ENCODE measurements at places on chromosomes 16 and 17.
A peak's percentile ranks its signal among the peaks of the same experiment; 100 is the strongest.

DNA sequence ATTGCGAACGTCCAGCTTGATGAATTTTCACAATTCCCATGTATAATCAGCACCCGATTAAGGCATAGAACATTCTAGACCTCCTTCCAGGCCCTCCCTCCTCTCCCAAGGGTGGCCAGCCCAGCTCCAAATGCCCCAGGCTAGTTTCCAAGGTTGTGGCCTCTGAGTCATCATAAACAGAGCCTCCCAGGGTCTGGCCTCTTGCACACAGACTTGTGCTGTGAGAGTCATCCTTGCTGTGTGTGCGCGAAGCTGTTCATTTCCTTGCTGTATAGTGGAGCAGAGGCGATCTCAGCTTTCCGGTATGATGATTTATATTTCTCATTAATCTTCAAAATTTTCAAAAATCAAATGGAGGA lies 20.5 kb upstream of the JPH3 start:
- peak; percentile 98 for DNase-seq

- peak; percentile 71 for DNase-seq
Observed at GRCh38 chr17:78316867-78317789, 42.7 kb downstream of the SOCS3 start.

DNA sequence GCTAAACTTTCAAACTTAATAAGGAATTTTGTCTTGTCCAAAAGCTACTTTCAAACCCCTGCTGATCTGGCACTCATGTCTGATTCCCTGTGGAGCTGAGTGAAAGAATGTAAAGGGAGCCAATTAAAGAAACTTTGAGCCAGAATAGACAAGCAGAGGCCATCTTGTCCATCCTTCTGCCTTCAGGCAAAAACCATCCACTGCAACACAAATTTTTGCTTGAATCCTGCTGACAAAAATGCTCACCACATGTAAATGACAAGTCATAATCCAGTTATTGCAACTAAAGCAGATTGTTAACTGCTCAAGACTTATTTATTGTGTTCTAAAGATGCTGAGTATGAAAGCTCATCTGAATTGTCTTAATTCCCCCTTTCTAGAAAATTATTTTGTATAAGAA lies 124.0 kb upstream of the HLF start:
- no peak for DNase-seq

DNA sequence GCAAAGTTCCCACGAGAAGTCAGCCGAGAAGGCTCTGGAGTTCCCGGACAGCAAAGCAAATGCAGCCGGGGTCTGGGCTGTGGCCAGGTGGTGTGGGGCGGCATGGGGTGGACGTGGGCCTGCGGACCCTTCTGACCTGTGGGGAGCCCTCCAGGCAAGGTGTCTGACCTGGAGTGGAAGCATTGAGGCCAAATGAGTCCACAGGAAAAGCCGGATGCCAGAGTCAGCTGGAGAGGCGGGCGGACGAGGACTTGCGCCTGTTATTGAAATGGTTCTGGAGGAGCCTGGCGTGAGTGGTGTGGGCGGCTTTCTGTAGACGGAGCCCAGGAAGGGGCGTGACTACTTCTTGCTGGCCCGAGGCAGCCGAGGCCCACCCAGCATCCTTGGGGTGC lies 50.5 kb upstream of the ZNF750 start:
- no peak for DNase-seq

DNA sequence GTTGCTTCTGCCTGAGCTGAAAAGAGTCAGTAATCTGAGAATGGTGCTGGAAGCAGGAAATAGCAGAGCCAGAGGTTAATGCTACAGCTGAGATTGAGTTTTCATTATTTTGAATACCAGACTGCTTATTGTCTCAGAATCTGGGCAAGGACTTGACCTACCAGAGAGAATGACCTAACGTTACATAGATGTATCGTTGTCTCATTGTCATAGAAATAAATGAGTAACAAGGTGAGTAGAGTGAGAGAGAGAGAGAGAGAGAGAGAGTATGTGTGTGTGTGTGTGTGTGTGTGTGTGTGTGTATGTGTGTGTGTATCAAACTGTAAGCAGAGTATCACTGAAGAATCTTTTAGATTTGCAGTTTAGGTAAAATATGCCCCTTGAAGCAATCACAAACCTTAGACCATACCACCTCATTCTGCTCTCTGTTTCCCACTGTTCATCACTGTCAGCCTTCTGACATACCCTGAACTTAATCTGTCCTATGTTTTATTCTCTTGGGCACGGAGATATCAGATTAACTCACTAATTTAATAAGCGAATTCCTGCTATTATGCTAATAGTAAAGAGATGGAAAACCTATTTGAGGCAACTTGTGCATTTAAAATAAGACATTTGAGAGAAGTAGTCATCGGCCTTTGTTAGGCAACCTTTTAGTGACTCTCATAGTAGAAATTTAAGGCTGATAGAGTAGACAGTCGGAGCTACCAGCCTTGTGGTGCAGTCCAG lies 87.8 kb downstream of the CYB561 start:
- DNase-seq: peak; percentile 94

GRCh38 chr17:27457360-27457715 lies 1.1 kb downstream of the KSR1 start:
- no peak for DNase-seq

- peak; percentile 85 for DNase-seq
Observed at GRCh38 chr16:401468-402348, at the start of gene DECR2. Gene DECR2, plus strand, starts transcription at chr16:401885. Its CDS starts 79 bp downstream, at chr16:401964.

DNA sequence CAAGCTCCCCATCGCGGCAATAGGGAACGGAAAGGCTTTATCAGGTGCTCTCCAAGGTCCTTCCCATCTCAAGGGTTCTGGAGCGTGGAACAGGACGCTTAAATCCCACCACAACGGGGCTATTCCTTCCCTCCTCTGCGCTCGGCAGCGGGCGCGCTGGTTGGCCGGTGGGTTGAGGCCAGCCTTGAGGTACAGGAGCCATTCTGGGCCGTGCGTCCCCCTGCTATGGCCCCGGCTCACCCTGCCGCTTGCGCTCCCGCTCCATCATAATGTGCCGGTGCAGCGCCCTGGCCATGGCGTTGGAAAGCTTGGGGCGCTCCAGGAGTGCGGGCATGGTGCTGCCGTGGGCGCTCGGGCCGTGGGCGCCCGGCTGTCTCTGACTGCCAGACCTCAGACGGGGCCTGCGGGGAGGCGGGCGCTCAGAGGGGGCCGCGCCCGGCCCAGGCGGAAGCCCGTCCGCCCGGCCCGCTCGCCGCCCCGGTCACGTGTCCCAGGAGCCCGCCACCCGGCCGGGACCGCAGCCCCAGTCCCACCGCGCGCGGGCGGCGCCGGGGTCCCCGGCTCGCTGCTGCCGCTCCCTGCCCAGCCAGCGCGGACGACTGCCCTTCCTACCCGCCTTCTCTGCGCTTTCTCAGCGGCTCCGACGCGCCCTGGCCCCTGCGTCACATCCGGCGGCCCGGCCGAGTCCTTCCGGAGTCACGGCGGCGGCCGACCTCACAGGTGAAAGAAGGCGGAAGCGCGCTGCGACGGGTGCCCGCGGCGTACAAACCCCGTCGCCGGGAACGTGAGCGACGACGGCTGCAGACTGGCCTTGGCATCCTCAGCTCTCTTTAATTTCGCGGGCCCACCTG lies at the start of gene GPS2:
TSS of gene GPS2 (minus strand) at position 642 of the 851 bp plus-strand sequence. CDS start at position 334, 308 bp downstream.
- peak; percentile 71 for DNase-seq

- peak; percentile 38 for DNase-seq
Observed at GRCh38 chr17:44688675-44689476, 700 bp downstream of the CCDC43 start.

- DNase-seq: no peak
Observed at GRCh38 chr17:79607940-79608623, 2.8 kb downstream of the RBFOX3 start.
